ENCODE measurements at places on chromosomes 5 and 9. TPM values are rescaled to one million over a fixed set of nuclear protein-coding genes. Genes with fewer than 3 reads are reported as not detected.
A peak's percentile ranks its signal among the peaks of the same experiment; 100 is the strongest.

- no peak for DNase-seq
Observed at GRCh38 chr5:72074251-72074650, 33.0 kb upstream of the MAP1B start.

Gene SMIM33
- not detected for total RNA-seq

Gene RNF208
- total RNA-seq = 4.2 TPM

GRCh38 chr9:25716220-25716872, 38.1 kb upstream of the TUSC1 start:
- peak; percentile 34 for DNase-seq

Gene SOX30
- not detected for total RNA-seq

- no peak for DNase-seq
Observed at GRCh38 chr5:107971846-107972245, 301.1 kb upstream of the EFNA5 start.

Measured in kidney epithelial cell (primary cell).